Stimulated activated CD8-positive, alpha-beta memory T cell treated with anti-CD3 and anti-CD28 coated beads, Interleukin-4, amount 100 ng/mL, for 48 hours (primary cell): ENCODE measurements at places on chromosomes 2 and 18.

GRCh38 chr2:127043367-127044164 is 63.4 kb downstream of the BIN1 start:
- DNase-seq, result no peak

DNA sequence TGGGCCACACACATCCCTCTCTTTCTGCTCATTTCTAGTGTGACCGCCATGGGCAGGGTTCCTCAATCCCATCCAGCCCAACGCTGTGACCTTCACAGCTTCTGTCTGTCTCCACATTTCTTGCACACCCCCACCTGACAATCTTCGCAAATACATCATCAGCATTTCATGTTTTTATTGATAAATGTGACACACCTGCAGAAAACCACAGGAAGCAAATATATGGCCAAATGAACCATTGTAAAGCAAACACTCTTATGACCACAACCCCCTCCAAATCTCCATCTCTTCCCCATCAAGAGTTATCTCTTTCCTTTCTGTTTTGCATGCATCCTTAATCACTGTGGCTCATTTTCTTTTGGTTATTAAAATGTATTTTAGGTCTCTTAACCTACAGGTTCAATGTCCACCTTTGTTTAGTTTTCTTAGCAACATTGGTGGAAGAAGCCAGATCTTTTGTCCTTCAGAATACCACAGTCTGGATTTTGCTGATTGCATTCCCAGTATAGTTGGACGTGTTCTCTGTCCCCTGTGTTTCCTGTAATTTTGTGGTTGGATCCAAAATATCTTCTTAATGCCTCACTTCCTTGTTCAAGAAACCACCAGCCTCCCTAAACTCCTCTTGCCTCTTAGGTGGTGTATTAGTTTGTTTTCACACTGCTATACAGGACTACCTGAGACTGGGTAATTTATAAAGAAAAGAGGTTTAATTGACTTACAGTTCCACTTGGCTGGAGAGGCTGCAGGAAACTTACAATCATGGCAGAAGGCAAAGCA is 9.8 kb upstream of the NCK2 start:
- DNase-seq, result no peak

DNA sequence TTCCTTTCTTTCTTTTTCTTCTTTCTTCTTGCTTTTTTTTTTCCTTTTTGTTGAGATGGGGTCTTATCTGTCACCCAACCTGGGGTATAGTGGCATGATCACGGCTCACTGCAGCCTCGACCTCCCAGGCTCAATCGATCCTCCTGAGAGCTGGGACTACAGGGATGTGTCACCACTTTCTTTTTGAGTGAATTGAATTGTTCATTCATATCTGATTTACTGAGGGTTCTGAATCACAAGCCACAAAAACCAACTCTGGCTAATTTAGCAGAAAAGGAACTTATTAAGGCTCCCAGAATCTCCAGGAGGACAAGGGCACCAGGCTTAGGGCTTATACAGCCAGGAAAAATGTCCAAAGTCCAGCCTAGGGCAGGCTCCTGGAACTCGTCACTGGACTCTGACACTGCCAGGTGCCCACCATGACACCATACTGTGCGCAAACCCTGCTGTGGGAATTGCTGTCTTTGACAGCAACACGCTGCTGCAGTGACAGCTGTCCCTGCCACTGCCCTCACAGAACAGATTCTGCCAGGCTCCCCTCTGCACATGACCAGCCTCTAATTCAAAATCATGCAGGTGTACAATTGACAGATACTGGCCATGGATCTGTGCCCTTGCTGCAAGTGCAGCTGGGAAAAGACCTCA is 42.9 kb upstream of the EML6 start:
- DNase-seq, result peak; percentile 54

- DNase-seq, result no peak
These were observed 35.3 kb downstream of the RAB31 start for GRCh38 chr18:9743200-9744016.

GRCh38 chr18:74806700-74807416 is 209.2 kb downstream of the ZNF407 start:
- DNase-seq, result no peak

GRCh38 chr2:6184532-6185292 is 492.5 kb downstream of the SOX11 start:
- DNase-seq, result no peak

- DNase-seq, result no peak
These were observed 118.4 kb upstream of the DAPL1 start for GRCh38 chr2:158676696-158677095.

DNA sequence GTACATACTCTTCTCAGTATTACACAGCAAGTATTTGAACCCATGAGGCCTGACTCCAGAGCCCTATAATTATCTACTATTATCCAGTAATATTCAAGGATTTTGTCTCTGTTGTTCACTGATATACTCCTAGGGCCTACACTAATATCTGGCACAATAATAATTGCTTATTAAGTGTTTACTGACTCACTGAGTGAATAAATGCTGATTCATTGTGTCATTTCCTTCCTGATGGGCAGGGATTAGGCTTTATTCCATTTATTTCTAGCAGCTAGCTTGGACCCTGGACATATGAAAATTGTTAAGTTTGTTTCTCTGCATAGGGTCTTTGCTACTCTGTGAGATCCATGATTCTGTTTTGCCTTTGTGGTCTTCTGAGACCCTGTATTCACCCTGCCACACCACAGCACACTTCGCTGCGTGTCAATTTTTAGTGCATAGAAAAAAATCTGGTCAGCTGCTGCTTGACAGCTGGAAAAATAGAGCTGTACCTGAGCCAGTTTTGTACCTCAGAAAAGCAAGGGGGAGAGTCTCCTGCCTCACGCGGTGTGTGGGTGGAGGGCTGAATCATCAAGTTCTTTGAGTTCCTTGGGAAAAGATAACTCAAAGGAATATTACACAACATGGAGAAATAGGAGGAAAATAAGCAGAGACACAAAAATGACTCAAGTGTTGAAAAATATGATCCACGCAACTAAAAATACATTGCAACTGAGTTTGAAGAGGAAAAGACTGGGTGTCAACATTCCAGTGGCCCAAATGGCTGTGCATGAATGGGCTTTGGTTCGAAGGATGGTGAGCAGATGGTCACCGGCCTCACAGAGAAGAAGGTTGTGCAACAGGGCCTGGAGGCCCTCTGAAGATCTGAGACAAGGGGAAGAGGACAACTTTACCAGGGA is 18.9 kb upstream of the DPP4 start:
- DNase-seq, result no peak

GRCh38 chr2:227657199-227657845 is 9.3 kb upstream of the SCYGR5 start:
- no peak for DNase-seq

GRCh38 chr2:1591978-1592907 is 152.1 kb downstream of the PXDN start:
- DNase-seq, result no peak
